ENCODE measurements at places on chromosomes 13 and 19.
A peak's percentile ranks its signal among the peaks of the same experiment; 100 is the strongest.

DNA sequence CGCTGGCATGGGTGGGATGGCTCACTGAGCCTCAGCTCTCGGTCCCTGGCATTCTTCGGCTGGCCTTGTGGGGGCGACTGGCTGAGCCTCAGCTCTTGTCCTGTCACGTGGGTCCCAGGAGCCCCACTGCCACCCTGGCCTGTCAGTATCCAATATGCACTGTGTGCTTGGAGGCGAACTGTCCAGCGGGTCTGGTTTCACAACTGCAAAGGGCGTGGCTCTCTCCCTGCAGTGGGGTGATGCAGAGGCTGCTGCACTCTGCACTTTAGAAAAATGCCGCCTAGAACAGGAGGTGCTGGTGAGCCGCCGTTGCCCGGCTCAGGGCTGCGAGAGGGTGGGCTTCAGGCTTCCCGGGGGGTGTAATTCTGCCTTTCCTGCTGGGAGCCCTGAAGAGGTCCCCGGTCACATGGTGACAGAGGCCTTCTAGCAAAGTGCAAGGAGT lies 17.0 kb upstream of the TMEM255B start:
- peak; percentile 85 for DNase-seq

GRCh38 chr13:63327584-63327983 lies 1911.9 kb upstream of the PCDH20 start:
- no peak for DNase-seq

- DNase-seq: peak; percentile 28
These were observed 4.3 kb downstream of the CHAMP1 start for GRCh38 chr13:114318624-114319023.

DNA sequence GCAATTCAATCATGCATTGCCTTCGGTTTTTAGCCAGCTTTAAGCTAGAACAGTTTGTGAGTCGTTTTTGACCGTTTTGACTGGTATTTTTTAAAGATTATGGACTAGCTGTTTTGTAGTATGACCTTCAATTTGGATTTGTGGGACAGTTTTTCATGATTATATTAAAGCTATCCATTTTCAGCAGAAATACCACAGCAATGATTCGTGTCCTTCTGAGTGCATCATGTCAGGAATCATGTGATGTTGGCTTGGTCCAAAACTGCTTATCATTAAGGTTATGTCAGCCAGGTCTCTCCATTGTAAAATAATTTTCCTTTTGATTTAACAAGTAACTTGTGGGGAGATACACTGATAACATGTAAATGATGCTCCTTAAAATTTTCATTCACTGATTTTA lies 229.0 kb downstream of the POSTN start:
- DNase-seq: no peak

DNA sequence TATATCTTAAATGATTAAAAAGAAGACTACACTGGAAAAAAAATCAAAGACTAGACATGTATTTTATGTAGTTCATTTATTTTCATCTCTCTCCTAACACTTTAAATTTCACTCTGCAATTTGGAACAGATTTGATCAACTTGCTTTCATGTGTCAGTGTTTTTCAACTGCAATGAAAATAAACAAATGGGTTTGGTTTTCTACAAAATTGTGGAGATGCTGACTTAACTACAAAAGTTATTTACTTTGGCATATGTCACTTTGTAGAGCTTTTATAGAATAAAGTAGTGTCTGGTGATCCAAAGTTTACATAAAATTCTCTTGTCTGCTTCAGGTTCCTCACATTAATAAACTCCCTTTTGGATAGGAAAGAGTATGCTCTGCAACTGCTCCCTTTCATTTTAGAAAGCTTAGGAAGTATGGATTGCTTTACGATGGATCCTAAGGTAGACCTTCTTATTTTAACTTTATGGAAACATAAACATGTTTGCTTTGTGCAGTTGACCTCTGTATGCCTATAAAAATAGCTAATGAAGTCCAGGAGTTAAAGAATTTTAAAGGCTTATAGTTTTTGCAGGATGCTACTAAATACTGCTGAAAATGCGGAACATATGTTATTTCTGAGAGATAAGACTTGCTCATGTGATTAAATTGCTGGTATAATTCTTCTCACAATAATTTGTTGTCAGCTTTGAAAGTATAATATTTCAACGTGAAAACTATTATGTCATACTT lies 815.9 kb downstream of the PCDH9 start:
- DNase-seq: no peak

GRCh38 chr19:46927893-46928292 lies 67.1 kb downstream of the ARHGAP35 start:
- no peak for DNase-seq

DNA sequence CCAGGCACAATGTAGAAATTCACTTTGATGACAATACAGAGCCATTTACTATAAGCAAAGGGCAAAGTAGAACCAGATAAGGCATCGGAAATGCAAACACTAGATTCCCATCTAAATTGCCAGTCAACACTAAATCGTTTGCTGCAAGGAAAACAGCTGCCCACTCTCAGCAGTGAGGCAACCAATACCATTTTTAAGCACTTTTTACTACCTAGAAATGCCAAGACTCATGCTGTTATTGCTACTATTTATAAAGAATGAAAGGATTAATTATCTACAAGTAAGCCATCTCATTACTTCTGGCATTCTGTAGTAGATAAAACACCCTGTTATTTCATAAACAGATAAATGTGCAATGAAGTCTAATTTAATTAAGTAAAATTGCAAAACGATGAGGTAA lies 422.0 kb downstream of the FGF14 start:
- no peak for DNase-seq

- peak; percentile 87 for DNase-seq
These were observed 545 bp downstream of the RAD23A start for GRCh38 chr19:12946092-12946721.

- no peak for DNase-seq
These were observed 6.5 kb upstream of the TNFSF9 start for GRCh38 chr19:6524311-6524710.

- DNase-seq: peak; percentile 15
These were observed 34.4 kb upstream of the ZNF562 start for GRCh38 chr19:9709305-9709704.

DNA sequence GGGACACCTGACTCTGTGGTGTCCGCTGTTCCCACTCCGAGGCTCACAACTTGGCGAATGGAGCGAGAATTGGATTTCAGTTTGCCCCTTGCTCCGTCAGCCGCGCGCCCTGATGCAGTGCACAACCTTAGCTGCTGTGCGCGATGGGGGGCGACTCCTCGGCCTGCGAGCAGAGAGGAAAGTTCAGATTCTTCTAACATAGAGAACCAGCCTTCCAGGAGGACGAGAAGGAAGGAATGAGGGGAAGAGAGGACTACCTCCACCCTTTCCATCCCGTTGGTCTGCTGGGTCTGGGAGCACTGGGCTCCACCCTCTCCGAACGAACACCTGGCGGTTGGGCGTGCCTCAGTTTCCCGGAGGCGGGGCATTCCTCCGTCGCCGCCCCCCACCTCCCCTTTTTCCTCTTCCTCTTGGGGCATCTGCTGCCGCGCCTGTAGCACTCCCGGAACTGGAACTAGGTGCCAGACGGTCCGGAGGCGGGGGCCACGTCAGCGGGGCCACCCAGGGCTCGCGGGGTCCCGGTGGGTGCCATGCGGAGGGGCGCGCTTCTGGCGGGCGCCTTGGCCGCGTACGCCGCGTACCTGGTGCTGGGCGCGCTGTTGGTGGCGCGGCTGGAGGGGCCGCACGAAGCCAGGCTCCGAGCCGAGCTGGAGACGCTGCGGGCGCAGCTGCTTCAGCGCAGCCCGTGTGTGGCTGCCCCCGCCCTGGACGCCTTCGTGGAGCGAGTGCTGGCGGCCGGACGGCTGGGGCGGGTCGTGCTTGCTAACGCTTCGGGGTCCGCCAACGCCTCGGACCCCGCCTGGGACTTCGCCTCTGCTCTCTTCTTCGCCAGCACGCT lies at the start of gene KCNK6:
Gene KCNK6, plus strand, starts transcription at position 425 of the 838 bp plus-strand sequence. Its CDS starts 106 bp downstream, at position 531.
- peak; percentile 58 for DNase-seq

DNA sequence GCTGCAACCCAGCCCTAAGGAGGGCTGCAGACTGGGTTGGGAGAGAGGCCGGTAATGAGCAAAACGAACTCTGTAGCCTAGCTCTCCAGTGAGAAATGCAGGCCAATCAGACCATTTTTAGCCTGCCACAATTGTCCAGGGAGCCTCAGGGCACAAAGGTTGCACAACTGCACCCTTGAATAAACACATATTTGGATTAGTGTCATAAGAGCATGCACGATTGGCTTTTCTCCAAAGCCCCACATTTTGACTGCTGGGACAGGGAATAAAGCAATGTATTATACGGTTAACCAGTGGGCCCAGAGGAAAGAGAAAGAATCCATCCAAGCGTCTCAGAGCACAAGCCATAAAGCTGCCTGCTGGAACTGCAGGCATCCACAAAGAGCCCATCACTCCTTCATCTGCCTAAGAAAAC lies 729.4 kb upstream of the SGCG start:
- no peak for DNase-seq

DNA sequence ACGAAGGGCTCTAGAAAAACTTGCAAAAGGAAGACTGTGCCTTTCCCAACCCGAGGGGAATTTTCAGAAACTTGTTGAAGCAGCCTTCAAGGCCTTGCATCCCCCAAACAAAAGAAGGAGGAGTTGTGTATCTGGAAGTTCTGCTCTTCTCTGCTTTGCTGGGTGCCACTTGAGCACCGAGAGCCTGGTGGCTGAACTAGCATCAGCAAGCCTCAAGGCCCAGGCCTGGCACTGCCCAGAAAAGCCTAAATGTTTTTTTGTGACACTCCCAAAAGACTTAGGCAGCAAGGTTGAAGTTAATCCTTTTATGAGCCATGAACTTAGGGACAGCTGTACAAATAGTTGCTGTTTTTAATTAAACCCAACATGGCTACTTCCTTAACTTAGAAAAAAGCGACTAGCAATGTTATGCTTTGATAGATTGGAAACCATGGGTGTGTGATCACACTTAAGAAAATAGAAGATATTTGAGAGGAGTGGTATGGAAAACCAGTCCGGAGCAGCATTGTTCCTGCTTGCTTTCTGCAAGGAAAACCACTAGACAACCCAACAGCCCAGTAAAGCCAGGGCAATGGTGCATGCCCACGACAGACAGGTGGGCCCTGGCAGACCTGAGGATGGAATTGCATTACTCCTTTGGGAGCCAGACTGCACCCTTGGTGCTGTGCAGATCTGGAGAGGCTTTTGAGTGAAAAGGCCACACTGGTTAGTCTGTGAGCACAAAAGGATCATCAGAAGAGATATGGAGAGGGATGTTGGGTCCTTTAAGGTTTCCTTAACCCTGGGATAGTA lies 788 bp upstream of the DLEU7 start:
- DNase-seq: no peak

DNA sequence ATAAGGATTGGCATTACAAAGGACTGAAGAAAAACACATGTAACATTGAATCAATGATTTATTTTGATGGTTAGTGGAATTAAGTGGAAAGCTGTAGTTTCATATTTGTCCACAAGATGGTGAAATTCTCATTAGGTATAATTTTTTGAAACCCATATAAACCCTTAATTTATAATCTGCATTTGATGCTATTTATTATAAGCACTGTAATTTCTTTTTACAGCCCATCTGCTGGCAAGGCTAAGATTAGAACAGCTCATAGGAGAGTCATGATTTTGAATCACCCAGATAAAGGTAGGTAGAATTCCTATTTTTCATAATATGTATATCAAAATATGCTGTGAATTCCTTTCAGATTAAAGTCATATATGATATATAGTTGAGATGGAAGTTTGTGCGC lies 62.2 kb downstream of the DNAJC15 start:
- peak; percentile 65 for DNase-seq

DNA sequence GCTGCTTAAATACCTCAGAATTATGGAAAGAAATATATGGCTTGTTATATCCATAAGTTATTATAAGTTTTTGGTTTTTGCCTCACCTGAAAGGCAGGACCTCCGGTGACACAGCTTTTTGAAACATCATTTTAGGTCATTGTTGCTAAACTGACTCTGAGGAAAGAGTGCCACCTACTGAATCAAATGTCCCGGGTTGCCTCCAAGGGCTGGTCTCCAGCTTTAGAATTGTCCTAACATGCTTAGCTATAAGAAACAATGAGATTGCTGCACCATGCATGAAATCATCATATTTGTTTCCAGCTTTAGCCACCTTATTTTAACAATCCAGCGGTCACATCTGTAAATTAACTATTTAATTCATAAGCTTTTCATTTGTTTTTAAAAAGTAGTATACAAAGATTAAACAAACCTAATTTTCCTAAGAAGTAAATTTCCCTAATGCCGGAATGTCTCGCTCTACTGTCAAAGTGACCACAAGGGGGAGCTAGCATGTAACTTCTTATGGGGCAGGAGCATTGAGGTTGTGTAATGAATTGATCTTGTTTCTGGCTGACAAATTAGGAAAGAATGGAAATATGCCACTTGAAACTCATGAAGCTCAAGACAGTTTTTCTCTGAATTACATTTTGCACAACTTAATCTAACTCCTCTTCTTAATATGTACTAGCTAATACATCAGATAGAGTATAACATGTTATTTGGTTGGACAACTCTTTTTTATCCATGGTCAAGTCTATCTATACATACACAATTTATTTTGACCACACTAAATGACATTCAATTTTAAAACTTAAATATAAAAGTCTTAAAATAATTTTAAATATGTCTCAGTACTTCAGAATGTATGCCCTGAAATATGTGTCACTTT lies 6.7 kb upstream of the PCDH17 start:
- peak; percentile 72 for DNase-seq

- no peak for DNase-seq
These were observed 17.8 kb upstream of the IGLON5 start for GRCh38 chr19:51293571-51294210.

DNA sequence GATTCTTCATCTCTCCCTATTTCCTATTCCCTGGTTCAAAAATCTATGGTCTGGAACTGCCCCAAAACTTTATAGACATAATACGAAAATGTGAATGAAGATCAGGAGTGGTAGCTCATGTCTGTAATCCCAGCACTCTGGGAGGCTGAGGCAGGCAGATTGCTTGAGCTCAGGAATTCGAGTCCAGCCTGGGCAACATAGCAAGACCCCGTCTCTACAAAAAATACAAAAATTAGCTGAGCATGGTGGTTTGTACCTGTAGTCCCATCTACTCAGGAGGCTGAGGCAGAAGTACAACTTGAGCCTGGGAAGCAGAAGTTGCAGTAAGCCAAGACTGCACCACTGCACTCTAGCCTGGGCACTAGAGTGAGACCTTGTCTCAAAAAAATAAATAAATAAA lies 35.1 kb downstream of the UGGT2 start:
- no peak for DNase-seq

GRCh38 chr19:47885067-47885463 lies 1.1 kb downstream of the SULT2A1 start:
- DNase-seq: no peak

DNA sequence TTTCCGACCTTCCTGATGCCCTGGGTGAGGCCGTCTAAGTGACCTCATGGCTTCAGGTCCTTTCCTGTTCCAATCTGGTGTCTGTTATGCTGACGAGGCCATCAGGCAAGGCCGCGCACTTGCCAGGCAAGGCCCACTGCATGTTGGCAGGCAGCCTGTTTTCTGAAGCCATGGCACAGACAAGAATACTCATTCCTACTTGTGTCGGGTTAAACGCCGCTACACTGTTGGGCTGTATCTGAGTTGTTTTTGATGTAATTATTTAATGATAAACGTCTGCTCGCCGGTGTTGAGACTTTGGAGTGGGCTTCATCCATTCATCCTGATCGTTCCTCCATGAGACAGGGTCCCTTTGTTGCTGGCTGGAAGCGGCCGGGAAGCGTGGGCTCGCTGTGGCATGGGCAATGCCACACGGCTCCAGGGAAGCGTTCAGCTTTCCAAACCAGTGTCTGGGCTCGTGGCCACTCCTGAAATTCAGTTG lies 92.1 kb downstream of the ATP11A start:
- no peak for DNase-seq
